ENCODE measurements at places on chromosomes 5 and 9.

- DNase-seq, result no peak
Measured at GRCh38 chr5:6505416-6505755, 56.7 kb downstream of the UBE2QL1 start.

GRCh38 chr9:135253305-135254004, 166.0 kb downstream of the OLFM1 start:
- DNase-seq, result no peak

- DNase-seq, result peak; percentile 20
Measured at GRCh38 chr9:127629468-127630081, 17.5 kb downstream of the STXBP1 start.

- no peak for DNase-seq
Measured at GRCh38 chr9:9275601-9276000, 1337.2 kb downstream of the PTPRD start.

DNA sequence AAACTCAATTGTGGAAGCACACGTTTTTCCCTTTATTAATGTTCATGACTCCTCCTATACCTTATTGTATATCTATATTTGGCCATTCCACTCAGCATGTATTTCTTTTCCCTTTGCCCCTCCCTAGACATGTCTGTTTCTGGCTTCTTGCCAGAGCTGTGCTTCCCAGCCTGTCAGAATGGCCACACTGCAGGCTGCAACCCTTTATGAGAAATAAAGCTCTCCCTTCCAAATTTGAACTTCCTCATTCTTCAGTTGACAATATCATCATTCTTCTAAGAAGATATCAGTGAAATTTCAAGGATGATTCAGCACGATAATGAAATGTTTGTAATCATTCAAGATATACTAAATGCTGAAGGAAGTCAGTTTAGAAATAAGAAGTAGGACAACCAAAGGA, 107.6 kb upstream of the PRSS3 start:
- no peak for DNase-seq

- no peak for DNase-seq
Measured at GRCh38 chr9:136517950-136518349, 27.9 kb downstream of the NOTCH1 start.

GRCh38 chr5:149846021-149846420, 98.6 kb downstream of the PDE6A start:
- no peak for DNase-seq

GRCh38 chr5:13653709-13654108, 290.8 kb downstream of the DNAH5 start:
- DNase-seq, result no peak

- no peak for DNase-seq
Measured at GRCh38 chr5:172726966-172727365, 44.0 kb downstream of the DUSP1 start.

GRCh38 chr5:137218471-137218870, 280.7 kb downstream of the SPOCK1 start:
- no peak for DNase-seq

DNA sequence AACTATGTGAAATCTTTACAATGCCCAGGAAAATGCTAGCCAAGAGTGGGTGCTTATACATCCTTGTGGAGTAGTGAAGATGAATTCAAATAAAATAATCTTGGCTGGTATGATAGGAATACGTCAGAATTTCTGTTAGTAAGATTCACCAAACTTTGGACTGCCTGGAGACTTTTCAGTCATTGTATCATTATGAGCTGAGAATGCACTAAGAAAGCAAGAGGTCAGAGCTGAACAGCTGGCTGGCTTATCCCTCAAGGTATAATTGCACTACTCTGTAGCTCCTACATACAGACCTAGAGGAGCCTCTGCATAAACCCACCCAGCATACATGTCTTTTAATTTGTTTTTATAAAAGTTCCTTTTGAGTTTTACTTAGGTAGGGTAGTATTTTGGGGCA, 568.5 kb upstream of the RIOK2 start:
- no peak for DNase-seq

DNA sequence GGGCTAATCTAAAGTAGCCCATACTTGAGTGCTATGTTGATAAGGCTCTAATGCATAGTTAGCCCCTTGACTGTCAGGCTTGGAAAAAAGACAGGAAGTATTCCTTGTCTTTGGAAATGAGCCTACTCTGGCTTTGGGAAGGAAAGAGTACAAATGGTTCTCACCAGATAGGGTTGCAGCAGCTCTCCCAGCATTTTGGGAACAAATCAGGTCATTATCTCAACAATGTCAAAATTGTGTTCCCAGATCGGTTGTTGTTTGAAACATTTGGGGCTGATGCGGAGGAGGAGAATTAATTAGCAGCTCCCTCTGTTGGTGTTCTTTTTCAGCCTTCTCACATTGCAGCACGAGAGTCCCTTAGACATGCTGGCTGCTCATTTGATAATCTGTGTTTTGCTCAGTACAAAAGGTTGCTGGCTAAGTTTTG, 294.7 kb upstream of the DMRT1 start:
- DNase-seq, result peak; percentile 20

DNA sequence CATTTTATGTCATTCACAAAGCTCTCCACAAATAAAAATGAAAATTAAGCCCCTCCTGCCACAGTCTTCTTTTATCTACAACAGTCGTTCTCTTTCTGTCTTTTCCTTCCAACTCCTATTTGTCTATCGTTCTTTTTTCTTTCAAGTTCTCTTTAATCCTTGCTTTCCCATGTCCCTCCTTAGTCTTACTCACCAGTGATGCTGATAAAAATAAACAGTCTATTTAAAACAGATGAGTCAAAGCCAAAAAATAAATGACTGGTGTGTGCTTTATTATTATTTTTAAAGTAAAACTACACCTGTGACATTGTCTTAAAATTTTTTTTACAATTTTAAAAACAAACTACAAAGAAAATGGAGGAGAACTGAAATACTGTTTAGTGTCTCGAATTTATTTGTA, 137.1 kb upstream of the TMEM161B start:
- no peak for DNase-seq

- DNase-seq, result no peak
Measured at GRCh38 chr5:55497712-55498111, 37.1 kb downstream of the PLPP1 start.

DNA sequence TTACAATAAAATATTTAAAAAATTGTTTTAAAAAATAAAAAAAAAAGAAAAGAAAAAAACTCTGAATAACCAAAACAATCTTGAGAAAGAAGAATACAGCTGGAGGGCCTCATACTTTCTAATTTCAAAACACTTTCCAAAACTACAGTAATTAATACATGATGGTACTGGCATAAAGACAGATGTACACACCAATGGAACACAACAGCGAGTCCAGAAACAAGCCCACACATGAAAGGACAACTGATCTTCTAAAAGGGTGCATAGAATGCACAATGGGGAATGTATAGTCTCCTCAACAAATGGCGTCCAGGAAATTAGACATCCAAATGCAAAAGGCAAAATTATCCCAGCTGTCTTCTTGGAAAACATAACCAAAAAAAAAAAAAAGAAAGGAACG, 99.6 kb downstream of the LURAP1L start:
- DNase-seq, result no peak

GRCh38 chr9:3863111-3863528, 337.3 kb upstream of the RFX3 start:
- no peak for DNase-seq

DNA sequence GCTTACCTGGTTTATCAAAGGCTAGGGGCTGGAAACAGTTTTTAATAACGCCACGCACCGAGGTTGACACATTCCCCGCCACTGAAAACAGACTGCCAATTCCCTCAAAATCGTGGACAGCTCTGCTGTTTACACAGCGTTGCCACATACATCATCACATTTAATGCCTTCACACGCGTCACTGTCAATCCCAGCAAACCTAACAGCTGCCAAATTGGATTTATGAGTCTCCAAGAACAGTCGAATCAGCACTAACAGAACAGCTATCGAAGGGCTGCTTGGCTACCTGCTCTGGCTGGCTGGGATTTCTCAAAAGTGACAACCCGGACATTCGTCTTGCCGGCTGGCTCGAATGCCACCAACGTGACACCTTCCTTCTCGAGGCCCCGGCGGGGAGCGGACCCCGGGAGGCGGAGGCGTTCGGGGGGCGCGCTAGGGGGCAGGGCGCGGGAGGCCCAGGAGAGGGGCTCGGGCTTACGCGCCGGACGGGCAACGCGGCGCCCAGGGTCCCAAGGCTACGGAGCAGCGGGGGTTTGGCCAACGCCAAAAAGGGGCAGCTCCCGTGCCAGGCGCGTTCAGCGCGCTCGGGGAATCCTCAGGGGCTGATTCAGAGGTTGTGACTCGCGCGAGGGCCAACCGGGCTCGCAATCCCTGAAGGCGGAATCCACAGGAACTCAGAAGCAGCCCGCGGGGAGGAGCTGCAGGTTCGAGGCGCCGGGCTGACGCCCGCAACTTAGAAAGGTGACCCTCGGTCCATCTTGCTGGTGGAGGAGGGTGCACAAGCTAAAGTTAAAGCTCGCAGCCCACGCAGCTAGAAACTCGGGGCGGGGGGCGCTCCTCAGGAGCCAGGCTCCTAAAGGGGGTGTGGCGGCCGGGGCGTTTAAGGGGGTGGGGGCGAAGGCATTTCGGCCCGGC, 1.2 kb downstream of the CDC14B start:
- peak; percentile 16 for DNase-seq

- no peak for DNase-seq
Measured at GRCh38 chr5:58629271-58630159, 46.6 kb downstream of the RAB3C start.

GRCh38 chr5:10825897-10826644, 65.0 kb upstream of the DAP start:
- no peak for DNase-seq

DNA sequence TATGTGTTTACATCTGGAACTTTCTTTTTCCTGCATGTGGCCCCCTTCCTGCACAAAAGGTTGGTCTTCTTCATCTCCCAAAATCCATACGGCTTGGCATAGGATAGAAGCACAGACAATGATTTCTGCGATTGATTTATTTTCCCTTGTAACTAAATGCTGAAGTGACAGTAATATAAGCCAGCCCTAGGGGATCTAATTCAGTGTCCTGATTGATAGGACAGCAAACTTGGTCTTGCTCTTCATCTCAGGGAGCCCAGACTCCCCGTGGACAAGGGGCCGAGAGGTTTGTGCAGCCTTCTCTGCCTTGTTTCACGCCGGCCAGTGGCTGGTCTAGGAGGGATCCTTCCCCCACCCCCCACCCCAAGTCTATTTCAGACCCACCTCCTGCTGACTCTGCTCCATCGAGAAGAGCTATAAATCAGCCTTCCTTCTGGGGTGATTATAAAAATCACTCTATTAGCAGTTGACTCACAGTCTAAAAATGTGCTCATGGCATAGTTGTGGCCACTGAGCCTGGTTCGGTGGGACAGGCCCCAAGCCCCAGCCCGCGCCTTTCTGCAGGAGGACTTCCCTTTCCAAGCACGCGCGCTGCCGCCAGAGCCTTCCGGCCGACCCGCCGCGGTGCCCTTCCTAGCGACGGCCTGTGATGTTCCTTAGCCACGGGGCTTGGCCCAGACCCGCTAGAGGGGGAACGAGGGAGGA, 89.8 kb upstream of the COL5A1 start:
- no peak for DNase-seq

GRCh38 chr5:95424016-95424415, 32.9 kb downstream of the FAM81B start:
- DNase-seq, result no peak

DNA sequence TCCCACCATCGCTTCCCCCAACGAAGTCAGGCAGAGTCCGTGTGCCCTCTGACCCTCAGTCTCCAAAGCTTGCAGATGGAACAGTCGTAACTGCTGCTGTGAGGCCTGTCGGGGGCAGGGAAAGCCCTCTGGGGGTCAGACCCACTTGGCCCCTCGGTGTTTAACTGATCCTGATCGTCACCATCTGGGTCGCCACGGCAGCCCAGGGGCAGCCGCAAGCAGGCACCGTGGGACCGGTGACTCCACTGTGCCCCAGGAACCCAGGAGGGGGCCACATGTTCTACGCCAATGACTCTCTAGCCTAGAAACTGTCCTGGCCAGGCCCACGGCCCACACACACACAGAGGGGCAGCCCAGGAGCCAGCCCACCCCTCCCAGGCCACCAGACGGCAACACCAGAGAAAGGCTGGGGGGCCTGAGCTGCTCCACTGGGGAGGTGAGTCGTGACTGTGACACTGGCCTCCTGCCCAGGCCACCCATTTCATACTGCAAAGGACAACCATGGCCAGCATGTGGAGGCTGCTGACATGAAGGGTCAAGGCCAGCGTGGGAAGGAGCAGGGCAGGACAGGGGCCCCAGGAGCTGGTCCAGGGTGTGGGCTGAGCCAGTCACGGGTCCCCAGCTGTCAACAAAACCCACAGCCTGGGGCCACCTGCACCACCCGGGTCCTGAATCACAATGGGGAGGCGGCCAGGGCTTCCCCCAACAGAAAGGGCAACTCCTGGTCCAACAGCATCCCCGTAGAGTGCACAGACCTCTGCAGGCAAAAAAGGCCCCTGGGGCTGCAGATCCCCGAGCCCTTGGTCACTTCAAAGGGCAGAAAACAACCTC, 20.8 kb downstream of the VAV2 start:
- no peak for DNase-seq

DNA sequence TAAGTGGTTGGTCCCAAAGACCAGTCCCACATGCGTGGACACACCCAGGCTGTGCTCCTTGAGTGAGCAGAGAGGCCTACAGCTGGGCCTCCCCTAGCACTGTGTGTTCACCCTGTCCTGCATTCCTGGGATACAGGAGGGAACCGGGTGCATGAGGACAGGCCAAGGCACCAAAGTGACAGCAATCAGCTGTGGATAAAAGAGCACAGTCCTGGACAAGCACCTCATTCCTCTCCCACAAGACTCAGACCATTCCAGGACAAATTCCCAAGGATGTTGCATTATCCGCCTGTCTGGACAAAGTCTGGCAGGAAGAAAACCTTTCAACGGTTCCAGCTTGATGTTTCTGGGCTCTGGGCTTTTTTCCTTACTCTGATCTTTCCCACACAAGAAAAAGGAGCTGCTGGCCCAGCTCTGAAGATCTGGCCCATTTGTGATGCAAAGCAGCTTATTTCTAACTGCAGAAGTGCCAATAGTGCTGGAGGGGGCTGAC, 273.2 kb downstream of the ENC1 start:
- DNase-seq, result no peak

DNA sequence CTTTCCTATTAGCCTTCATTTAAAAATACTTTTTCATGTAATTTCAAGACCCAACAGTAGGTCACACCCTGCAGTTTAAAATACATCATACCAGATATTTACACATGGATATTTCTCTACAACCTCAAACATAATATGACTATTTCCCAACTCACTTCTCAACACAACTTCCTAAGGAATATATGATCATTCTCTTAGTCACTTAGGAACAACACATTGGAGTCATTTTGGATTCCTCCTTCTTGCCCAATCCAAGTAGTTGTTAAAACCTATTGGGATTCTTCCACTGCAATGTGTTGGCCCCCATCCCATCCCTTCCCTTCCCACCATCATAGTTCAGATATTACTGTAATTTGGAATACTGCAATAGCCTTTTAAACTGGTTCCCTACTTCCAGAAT, 145.5 kb downstream of the DCP2 start:
- DNase-seq, result no peak

GRCh38 chr5:161064297-161064696, 212.3 kb upstream of the ATP10B start:
- no peak for DNase-seq

GRCh38 chr5:53463909-53464621, 16.4 kb upstream of the FST start:
- no peak for DNase-seq

GRCh38 chr5:125607018-125607417, 816.2 kb upstream of the GRAMD2B start:
- no peak for DNase-seq

GRCh38 chr9:26604076-26604662, 288.4 kb downstream of the CAAP1 start:
- no peak for DNase-seq

GRCh38 chr5:124825250-124825982, 79.0 kb upstream of the ZNF608 start:
- DNase-seq, result no peak
